BJ (cell line): ENCODE measurements at places on chromosomes 11 and 22. TPM values are rescaled to one million over a fixed set of nuclear protein-coding genes. Genes with fewer than 3 reads are reported as not detected.

DNA sequence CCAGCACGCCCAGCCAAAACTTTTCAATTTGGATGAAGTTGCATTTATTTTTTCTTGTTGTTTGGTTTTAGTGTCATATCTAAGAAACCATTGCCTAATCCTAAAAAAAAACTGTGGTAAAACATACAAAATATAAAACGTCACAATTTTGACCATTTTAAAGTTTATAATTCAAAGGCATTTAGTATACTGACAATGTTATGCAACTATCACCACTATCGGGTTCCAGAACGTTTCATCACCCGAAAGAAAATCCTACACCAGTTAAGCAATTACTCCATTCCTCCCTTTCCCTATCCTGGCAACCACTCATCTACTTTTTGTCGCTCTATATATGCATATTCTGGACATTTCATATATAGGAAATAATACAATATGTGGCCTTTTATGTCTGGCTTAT is 30.5 kb upstream of the PHOX2A start:
- no peak for DNase-seq

DNA sequence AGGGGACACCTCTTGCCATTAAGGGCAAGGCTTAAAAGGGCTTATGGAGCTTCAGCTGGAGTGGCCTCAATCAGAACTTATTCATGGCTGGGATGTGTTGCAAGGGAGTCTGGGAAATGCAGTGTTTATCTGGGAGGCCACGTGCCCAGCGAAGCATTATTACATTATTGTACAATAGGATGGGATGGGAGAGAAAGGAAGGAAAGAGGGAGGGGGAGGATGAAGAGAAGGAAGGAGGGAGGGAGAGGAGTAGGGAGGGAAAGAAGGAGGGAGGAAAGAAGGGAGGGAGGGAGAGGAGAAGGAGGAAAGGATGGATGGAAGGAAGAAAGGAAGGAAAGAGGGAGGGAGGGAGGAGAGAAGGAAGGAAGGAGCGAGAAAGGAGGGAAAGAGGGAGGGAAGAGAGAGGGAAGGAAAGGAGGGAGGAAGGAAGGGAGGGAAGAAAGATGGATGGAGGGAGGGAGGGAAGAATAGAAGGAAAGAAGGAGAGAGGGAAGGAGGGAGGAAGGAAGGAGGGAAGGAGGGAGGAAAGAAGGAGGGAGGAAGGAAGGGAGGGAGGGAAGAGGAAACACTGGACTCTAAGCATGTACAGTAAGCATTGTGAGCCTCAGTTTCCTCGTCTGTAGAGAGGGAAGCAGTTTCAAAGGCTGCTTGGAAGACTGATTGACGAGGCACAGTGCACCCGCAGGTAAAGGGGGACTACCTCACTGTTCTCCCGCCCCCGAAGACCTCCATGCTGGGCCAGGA is 62.2 kb downstream of the MYEOV start:
- no peak for DNase-seq

GRCh38 chr11:111776398-111777093 is 10.4 kb upstream of the PPP2R1B start:
- DNase-seq = no peak

Gene OR4D11
- not detected in 2 replicates for polyA plus RNA-seq

Gene STIP1
- polyA plus RNA-seq = 139 and 150 TPM in 2 replicates
